Gastrocnemius medialis (tissue), 4 donors: ENCODE measurements at places on chromosomes 3 and 15. TPM values are rescaled to one million over a fixed set of nuclear protein-coding genes. Genes with fewer than 3 reads are reported as not detected.

Gene JMJD7
- 7.6 TPM for total RNA-seq

- no peak for DNase-seq
- H3K4me3 ChIP-seq = no peak overlapping the region
- H3K4me1 ChIP-seq = no peaks in the 10 kb centered on the region
- H3K27me3 ChIP-seq = no peaks in the 10 kb centered on the region
- H3K27ac ChIP-seq = no peak overlapping the region
- peaks cover 4% of the 10 kb centered on the region for H3K36me3 ChIP-seq
Observed at GRCh38 chr3:69189487-69189886, 67.1 kb upstream of the LMOD3 start.

Gene ARPP21
- 58.7 TPM for total RNA-seq

DNA sequence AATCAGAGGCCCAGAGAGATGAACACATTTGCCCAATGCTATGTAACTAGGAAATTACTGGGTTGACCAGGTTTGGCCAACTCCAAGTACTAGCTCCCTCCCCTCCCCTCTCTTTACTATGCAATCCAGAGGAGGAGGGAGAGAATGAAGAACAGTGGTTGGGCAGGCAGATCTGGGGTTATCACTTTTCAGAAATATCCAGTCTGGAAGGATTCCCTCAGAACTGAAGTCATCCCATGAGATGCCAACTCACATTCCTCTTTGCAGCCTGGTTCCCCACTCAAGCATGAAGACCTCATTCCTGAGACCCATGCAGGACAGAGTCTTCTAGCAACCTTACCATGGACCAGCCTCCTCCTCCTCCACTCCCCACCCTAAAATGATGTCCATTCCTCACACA is 201.1 kb downstream of the TLE3 start:
- H3K27me3 ChIP-seq = no peaks in the 10 kb centered on the region
- peaks cover 13% of the 10 kb centered on the region for H3K4me1 ChIP-seq
- H3K4me3 ChIP-seq = no peak overlapping the region
- DNase-seq = no peak
- no peaks in the 10 kb centered on the region for H3K36me3 ChIP-seq
- no peak overlapping the region for H3K27ac ChIP-seq

DNA sequence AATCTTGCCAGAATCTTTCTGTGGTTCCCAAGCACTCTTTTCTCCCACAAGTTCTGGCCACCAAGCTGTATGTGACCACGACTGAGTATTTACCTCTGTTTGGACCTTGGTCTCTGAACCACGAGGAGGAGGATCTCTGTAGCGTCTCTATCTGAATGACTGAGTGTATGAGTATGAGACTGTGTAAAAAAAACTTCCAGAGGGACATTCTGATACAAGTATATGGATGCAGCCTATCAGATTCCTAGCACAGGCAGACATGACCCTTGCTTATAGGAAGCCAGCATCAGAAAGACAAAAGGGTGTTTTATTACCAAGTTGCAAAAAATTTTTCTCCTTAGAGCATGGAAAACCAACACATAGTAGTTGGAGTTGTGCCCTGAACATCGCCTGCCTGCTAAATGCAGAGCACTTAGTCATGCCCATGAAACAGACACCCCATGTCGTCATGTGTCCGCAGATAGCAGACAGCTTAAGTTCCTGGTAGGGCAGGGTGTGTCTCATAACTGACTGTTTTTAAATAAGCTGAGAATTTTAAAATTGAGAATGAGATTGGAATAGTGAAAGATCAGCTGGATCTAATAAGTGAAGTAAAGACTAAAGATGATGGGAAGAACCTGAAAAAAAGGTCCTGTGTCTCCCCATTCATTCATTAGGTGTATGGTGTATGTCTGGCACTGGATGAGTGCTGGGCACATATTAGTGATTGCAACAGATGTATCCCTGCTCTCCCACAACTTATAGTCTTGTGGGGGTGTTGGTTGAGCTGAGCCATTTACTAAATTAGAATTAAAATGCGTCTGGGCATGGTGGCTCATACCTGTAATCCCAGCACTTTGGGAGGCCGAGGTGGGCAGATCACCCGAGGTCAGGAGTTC is 30.9 kb downstream of the DAG1 start:
- H3K36me3 ChIP-seq = no peaks in the 10 kb centered on the region
- peak overlapping the region; percentile 17 for H3K4me3 ChIP-seq
- peak overlapping the region; percentile 97 for H3K27ac ChIP-seq
- no peaks in the 10 kb centered on the region for H3K27me3 ChIP-seq

- H3K4me1 ChIP-seq = no peaks in the 10 kb centered on the region
- H3K27ac ChIP-seq = no peak overlapping the region
- H3K27me3 ChIP-seq = no peaks in the 10 kb centered on the region
- H3K4me3 ChIP-seq = no peak overlapping the region
- no peak for DNase-seq
- H3K36me3 ChIP-seq = no peaks in the 10 kb centered on the region
Observed at GRCh38 chr15:69758810-69759790, 306.5 kb downstream of the RPLP1 start.

DNA sequence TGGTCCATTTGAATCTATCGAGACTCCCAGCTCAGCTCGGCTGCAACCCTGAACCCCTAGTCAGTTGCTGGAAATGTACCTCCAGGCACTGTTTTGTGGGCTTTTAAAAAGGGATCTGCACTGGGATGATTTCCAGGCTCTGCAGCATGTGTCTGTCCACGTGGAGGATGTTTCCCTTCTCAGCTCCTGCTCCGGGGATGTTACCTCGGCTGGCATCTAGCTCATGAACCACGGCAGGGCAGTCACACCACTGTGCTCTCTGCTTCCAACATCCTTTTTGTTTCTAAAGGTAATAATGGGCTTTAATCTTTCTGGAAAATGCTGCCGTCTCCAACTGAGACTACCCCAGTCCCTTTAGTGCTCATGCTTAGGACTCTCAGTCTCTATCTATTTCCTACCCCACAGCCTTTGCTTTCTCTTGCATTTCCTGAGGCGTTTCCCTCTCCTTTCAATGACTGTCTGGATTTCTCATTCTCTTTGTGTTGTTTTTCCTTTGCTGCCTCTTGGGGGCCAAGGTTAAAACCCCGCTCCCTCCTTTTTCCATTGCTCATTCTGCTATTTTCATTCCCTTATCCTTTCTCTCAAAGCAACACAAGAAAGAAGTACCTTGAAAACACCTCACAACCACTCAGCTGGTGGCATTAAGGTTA is 42.9 kb upstream of the AKAP13 start:
- no peak for DNase-seq
- H3K27ac ChIP-seq = no peak overlapping the region
- no peak overlapping the region for H3K4me3 ChIP-seq
- no peaks in the 10 kb centered on the region for H3K27me3 ChIP-seq

DNA sequence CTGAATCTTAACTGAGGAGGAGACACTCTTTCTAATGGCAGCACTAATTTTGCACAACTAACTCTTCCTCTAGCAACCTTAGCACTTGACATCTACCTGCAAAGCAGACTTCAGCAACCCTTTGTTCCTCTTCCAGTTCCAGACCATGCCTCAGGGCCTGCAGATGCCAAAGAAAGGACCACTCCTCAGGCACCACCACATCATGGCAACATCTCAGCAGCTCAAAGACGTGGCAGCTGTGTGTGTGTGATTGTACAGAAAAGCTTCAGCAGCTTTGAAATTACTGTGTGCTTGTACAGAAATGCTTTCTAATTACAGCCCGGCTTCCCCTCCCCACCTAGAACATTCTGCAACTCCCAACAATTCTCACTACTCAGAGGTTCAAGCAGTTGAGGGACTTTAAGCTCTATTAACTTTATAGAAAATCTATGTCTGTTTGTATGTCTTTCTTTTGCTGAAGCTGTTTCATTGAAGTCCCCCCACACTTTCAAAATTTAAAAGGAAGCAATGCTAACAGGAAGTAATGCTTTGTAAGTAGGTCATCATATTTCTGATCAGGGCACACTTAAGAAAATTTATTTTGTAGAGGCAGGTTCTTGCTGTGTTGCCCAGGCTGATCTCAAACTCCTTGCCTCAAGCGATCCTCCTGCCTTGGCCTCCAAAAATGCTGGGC is 115.2 kb downstream of the CD47 start:
- no peak overlapping the region for H3K27ac ChIP-seq
- DNase-seq = no peak
- no peaks in the 10 kb centered on the region for H3K36me3 ChIP-seq
- no peaks in the 10 kb centered on the region for H3K27me3 ChIP-seq

Gene MORC1
- not detected for total RNA-seq

- H3K36me3 ChIP-seq = no peaks in the 10 kb centered on the region
- H3K4me3 ChIP-seq = no peak overlapping the region
- DNase-seq = no peak
- H3K27me3 ChIP-seq = peaks cover 22% of the 10 kb centered on the region
- H3K27ac ChIP-seq = no peak overlapping the region
- H3K4me1 ChIP-seq = no peaks in the 10 kb centered on the region
Observed at GRCh38 chr15:83289160-83289559, 4.7 kb upstream of the BNC1 start.

DNA sequence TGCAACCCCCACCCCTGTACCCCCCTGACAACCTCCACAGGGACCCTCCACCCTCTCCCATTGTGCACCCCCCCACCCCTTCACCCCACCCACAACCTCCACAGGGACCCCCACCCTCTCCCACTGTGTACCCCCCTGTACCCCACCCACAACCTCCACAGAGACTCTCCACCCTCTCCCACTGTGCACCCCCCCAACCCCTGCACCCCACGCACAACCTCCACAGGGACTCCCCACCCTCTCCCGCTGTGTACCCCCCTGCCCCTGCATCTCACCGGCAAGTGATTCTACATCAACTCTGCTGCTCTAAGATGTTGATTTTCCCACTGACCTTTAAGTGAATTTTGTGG is 51.5 kb upstream of the RPL32 start:
- H3K27ac ChIP-seq = no peak overlapping the region
- no peaks in the 10 kb centered on the region for H3K36me3 ChIP-seq
- H3K27me3 ChIP-seq = no peaks in the 10 kb centered on the region
- DNase-seq = no peak

- H3K4me3 ChIP-seq = no peak overlapping the region
- peaks cover 4% of the 10 kb centered on the region for H3K4me1 ChIP-seq
- DNase-seq = no peak
- no peaks in the 10 kb centered on the region for H3K36me3 ChIP-seq
Observed at GRCh38 chr15:68214838-68215254, 9.7 kb upstream of the CALML4 start.

Gene FAM43A
- 4.0 TPM for total RNA-seq

- no peak overlapping the region for H3K27ac ChIP-seq
- no peaks in the 10 kb centered on the region for H3K36me3 ChIP-seq
- DNase-seq = no peak
- H3K4me1 ChIP-seq = no peaks in the 10 kb centered on the region
Observed at GRCh38 chr3:178513546-178514380, 22.5 kb upstream of the KCNMB2 start.

Gene TMEM212
- not detected for total RNA-seq

DNA sequence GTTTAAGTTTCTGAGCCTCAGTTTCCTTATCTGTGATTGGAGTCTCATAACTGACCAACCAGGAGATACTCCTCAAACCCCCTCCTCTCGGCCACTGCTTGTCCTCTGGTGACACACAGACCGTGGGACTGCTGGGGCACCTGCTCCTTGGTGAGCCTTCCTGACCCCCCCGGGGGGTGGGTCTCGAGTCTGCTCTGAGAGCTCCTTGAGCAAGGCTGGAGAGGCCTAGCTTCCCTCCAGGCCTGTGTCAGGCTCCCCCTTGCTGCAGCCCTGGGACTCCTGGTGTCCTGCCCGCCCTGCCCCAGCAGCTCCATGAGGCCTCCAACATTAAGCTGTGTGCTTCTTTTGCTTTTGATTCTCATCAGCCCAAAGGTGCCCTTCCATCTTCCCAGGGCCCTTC is 27.7 kb downstream of the SRPRB start:
- H3K4me3 ChIP-seq = no peak overlapping the region
- DNase-seq = no peak
- H3K27ac ChIP-seq = no peak overlapping the region
- no peaks in the 10 kb centered on the region for H3K27me3 ChIP-seq
- no peaks in the 10 kb centered on the region for H3K4me1 ChIP-seq
- no peaks in the 10 kb centered on the region for H3K36me3 ChIP-seq

Gene DNAH12
- not detected for total RNA-seq

- no peak overlapping the region for H3K27ac ChIP-seq
- DNase-seq = no peak
- H3K4me3 ChIP-seq = no peak overlapping the region
- H3K4me1 ChIP-seq = no peaks in the 10 kb centered on the region
Observed at GRCh38 chr3:140341817-140342403, 336.0 kb upstream of the TRIM42 start.

DNA sequence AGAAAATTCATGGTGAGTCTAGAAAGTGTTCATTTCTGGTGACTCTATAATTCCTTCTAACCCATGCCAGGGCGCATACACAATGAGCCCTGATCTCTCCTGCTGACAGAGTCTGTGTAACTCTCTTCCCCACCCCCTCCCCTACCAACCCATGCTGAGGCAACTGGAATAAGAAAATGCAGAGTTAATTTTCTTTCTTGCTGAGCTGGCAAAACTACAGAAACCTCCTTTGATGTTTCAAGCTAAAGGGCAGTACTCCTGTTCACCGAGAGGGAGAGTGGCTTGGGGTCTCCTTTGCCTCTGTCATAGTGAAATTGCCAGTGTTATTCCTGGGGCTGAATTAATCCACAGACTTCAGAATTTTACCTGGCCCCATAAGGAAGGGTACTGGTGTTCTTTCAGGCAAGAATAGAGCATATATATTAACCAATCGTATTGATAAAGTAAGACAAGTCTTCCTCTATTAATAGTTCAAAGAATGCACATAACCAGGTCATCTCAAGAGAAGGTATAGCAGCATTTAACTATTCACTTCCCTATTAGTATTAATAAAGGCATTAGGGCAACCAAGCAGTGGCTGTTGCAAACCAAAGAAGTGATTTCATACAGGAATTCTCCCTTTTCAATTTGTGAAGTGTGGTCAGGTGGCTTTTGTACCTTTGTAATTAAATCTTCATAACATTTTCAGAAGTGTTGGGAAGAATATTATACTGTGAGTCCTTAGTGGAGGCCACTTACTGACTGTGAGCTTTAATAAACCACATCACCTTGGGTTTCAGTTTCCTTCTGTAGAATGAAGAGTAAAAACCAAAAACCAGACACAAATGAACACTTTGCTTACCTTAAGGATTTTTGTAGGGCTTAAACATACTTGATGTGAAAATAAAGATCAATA is 4.1 kb downstream of the GAP43 start:
- H3K27me3 ChIP-seq = peaks cover 5% of the 10 kb centered on the region
- H3K4me3 ChIP-seq = no peak overlapping the region
- no peak for DNase-seq
- peaks cover 4% of the 10 kb centered on the region for H3K4me1 ChIP-seq
- no peak overlapping the region for H3K27ac ChIP-seq
- H3K36me3 ChIP-seq = no peaks in the 10 kb centered on the region

GRCh38 chr3:36487616-36488015 is 107.3 kb downstream of the STAC start:
- H3K36me3 ChIP-seq = no peaks in the 10 kb centered on the region
- no peaks in the 10 kb centered on the region for H3K27me3 ChIP-seq
- no peak overlapping the region for H3K4me3 ChIP-seq
- no peak for DNase-seq
- no peaks in the 10 kb centered on the region for H3K4me1 ChIP-seq

GRCh38 chr3:180612364-180612763 is 10.4 kb downstream of the TTC14 start:
- H3K27me3 ChIP-seq = no peaks in the 10 kb centered on the region
- peaks cover 8% of the 10 kb centered on the region for H3K36me3 ChIP-seq
- no peaks in the 10 kb centered on the region for H3K4me1 ChIP-seq
- no peak for DNase-seq
